ENCODE measurements at places on chromosomes 3 and 15. TPM values are rescaled to one million over a fixed set of nuclear protein-coding genes. Genes with fewer than 3 reads are reported as not detected.
A peak's percentile ranks its signal among the peaks of the same experiment; 100 is the strongest.

DNA sequence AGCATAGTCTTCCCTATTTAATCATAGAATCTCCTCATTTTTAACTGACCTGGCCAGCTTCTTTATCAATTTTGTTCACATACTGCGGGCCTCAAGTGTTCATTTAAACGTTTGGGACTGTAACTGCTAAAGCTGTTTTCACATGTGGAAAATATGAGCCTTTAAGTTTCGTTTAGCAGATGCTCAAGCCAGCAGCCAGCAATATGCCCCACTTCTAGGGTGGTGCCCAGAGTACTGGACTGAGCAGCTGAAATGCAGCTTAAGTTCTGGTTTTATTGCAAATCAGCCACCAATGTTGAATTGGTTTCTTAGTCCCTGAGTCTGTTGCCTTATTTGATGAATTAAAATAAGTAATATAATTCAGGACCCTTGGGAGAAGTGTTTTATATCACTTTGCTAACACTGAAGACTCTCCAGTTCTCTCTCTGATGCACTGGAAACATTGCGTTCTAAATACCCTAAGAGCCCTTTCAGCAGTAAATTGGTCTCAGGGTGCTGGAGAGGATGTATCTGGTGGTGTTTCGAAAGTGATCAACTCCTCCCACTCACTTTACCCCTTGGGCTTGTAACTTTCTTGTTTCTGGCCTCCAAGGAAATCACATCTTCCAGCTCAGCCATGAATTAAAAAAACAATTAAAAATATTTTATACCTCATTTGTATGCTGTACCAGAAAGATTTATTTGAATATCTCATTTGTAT lies 61.7 kb downstream of the B3GALNT1 start:
- DNase-seq = no peak

DNA sequence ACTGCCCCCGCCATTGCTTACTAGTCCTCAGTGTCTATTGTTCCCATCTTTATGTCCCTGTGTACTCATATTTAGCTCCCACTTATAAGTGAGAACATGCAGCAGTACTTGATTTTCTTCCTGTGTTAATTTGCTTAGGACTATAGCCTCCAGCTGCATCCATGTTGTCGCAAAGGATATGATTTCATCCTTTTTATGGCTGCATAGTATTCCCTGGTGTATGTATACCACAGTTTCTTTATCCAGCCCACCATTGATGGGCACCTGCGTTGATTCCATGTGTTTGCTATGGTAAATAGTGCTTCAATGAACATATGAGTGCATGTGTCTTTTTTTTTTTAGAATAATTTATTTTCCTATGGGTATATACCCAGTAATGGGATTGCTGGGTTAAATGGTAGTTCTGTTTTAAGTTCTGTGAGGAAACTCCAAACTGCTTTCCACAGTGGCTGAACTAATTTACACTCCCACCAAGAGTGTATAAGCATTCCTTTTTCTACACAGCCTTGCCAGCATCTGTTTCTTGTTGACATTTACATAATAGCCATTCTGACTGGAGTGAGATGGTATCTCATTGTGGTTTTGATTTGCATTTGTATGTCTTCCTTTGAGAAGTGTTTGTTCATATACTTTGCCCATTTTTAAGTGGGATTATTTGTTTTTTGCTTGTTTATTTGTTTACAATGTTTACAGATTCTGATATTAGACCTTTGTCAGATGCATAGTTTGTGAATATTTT lies 53.7 kb downstream of the GALK2 start:
- no peak for DNase-seq

GRCh38 chr3:45509038-45509767 lies 85.3 kb upstream of the LIMD1 start:
- no peak for DNase-seq

The PLA2G4D gene
- total RNA-seq = not detected

- no peak for DNase-seq
Measured at GRCh38 chr3:56839784-56840715, 38.3 kb upstream of the ARHGEF3 start.

The PLD1 gene
- 17.1 TPM for total RNA-seq

- no peak for DNase-seq
Measured at GRCh38 chr3:2655229-2655701, 454.9 kb downstream of the IL5RA start.

The FAM131A gene
- 8.8 TPM for total RNA-seq

DNA sequence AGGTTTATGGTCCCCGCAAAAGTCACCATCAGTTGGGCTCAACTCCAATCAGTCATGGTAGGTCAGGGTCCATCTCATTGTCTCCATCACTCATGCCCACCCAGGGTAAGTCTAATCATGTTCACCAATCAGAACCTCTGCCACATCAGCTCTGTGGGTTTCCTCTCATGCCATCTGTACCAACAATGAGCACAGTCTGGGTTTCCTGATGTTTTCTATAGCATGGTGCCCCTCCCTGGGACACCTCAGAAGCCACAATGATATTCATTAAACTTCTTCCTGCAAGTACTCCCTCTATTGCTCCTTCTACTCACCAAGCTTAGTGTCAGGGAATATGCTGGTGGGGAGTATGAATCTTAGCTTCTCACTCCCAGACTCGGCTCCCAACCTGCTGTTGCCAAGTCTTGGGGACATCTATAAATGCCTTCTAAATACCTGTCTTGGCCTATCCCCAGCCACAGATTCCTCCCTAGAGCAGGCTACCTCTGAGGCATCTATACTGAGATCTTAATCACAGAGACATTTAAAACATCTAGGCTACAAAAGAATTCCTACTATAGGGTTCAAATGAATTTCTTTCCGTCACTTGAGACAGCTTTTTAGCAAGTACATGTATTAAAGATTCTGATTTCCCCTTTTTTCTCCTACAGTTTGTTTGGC lies 5.0 kb upstream of the CCR2 start:
- DNase-seq = peak; percentile 35

- DNase-seq = no peak
Measured at GRCh38 chr3:76267851-76268380, 482.6 kb upstream of the ZNF717 start.

- DNase-seq = no peak
Measured at GRCh38 chr3:15032650-15033049, 32.5 kb downstream of the MRPS25 start.

DNA sequence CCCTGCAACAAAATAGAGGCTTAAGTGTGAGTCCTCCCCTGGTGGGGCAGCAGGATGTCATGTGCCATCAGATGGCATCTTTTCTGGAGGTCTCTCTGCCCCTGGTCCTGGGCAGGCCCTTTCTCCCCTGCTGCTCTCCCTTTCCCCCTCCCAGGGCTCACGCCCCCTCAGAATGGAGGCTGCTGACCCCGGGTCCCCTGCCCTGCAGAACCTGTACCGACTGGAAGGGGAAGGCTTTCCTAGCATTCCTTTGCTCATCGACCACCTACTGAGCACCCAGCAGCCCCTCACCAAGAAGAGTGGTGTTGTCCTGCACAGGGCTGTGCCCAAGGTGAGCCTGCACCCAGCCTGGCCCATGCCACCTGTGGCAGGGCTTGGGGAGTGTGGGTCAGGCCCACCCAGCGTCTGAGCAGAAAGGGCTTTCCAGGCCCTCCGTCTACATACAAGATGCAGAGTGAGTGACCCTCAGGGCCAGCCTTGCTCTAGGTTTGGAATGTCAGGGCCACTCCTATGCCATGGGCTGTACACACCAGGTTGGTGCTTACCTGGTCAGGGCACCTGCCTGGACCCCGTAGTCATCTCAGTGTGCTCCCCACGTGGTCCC lies 7.1 kb downstream of the FES start:
- DNase-seq = no peak

The NANOGP8 gene
- total RNA-seq = not detected

DNA sequence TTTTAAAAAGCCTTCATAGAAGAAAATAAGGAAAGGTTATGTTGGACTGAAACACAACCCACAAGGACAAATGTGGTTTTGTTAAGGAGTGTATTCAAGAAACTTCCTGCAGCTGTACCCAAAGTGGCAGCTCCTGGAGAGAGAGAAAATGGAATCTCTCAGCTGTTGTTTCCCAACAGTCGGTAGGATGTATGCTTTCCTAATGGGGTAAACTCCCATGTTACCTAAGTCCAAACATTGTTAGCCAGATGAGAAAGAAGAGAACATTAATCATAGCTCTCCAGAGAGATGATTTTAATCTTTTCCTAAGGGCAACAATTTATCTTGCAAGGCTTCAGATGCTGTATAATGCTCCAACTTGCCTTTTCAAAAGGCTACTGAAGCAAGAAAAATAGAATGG lies 22.6 kb upstream of the TEX9 start:
- no peak for DNase-seq

- no peak for DNase-seq
Measured at GRCh38 chr3:73071952-73072351, 10.5 kb downstream of the EBLN2 start.

DNA sequence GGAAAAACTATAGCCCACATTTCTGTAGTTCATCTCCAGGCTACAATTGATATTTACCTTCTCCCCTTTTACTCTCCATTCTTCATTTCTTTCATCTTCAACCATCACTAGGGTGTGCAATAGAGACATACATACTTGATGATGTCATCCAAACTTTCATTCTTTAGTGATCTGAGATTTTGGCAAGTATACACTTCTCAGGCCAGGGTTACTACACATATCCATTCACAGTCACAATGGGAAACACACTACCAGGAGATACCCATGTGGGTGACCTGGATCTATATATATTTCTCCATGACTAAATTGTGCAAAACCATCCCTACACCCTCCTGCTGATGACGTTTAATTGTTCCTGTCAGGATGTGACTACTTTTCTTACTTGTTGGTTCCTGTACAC lies 769.5 kb upstream of the DPPA4 start:
- DNase-seq = no peak

The PFN2 gene
- 4.9 TPM for total RNA-seq

DNA sequence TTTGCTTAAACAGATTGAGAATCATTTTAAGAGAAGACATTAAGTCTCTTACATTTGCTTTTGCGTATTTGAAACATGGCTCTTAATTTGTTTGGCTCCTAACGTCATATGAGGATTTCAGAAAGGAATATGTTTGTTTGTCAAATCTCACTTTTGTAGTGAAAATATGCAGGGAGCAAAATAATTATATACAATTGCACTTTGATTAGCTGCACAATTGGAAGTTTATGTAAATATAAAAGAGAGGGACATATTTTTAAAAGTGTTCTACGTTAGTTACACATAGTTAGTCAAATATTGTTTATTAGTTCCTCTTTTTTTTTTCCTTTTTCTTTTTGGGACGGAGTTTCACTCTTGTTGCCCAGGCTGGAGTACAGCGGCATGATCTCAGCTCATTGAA lies 42.7 kb upstream of the GOLIM4 start:
- DNase-seq = no peak

The PDE12 gene
- 36.6 TPM for total RNA-seq

GRCh38 chr15:31037731-31038477 lies 46.5 kb upstream of the MTMR10 start:
- DNase-seq = no peak

GRCh38 chr3:154252759-154253638 lies 71.3 kb downstream of the DHX36 start:
- peak; percentile 56 for DNase-seq

DNA sequence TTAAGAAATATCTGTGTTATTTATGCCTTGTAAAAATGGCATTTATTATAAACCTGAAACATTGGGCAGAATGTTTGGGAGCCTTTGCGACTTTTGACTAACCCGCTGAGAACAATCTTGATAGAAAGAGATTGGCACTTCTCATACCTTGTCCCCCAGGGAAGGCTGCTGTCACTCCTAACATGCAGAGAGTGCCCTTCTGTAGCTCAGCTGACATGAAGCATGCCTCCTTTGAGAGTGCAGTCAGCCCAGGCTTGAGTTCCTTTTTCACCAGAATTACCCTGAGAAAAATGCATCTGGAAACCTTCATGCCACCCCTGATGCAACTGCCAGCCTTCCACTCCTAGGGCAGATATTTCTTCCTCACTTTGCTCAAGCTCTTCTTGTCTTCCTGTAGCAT lies 569.2 kb upstream of the ARPP21 start:
- no peak for DNase-seq

GRCh38 chr3:111854990-111855389 lies 4.1 kb upstream of the PHLDB2 start:
- DNase-seq = no peak

GRCh38 chr15:42059661-42060476 lies 34.5 kb downstream of the PLA2G4D start:
- DNase-seq = peak; percentile 60

GRCh38 chr3:144763878-144764454 lies 792.3 kb downstream of the DIPK2A start:
- DNase-seq = no peak

DNA sequence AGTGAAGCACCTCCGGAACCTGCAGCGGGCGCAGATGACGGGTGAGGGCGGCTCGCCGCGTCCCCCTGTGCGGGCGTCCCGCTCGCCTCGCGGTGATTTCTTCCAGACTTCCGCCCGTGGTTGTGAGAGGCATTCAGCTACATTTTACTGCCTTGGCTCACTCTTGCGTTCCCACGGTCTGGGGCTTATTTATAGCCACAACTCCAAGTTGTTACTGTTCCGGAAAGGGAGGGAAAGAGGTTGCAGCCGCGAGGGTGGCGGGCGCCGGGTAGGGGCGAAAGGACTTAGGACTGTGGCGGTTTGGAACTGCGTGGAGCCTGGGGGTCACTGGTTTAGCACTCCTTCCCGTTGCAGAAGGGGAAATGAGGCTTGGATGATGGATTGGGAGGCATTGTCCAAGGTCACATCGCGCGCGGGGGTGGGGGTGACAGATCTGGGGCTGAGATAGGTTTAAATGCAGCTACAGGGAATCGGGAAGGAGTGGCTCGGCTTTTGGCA lies 1.1 kb downstream of the HES1 start:
- DNase-seq = peak; percentile 31

DNA sequence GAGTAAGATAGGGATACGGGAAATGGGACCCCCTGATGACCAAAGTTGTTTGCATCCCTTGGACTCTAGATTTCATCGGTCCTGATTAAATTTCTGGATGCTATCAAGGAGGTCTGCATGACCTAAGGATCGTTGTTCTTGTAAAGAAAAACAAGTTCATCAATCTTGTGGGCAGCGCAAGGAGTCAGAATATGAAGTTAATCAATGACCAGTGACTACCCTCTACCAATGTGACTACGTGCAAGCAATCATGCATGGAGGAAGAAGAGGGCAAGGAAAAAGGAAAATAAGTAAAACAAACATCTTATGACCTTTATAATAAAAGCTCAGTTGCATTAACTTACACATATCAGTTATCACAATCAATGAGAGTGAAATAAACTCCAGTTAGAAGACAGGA lies 139.7 kb downstream of the RTP4 start:
- DNase-seq = no peak

DNA sequence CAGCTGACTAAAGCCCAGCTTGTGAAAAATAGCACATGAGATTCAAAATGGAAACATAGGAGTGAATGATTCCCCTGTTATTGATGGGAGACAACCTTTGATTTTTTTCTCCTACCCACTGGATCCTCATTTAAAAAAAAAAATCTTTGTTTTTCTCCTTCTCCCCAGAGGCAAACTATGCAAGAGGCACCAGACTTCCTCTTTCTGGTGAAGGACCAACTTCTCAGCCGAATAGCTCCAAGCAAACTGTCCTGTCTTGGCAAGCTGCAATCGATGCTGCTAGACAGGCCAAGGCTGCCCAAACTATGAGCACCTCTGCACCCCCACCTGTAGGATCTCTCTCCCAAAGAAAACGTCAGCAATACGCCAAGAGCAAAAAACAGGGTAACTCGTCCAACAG lies 2.6 kb downstream of the CACNA1D start:
- no peak for DNase-seq

The ATP13A5 gene
- not detected for total RNA-seq
